ENCODE measurements at places on chromosomes 7 and 10. TPM values are rescaled to one million over a fixed set of nuclear protein-coding genes. Genes with fewer than 3 reads are reported as not detected.

DNA sequence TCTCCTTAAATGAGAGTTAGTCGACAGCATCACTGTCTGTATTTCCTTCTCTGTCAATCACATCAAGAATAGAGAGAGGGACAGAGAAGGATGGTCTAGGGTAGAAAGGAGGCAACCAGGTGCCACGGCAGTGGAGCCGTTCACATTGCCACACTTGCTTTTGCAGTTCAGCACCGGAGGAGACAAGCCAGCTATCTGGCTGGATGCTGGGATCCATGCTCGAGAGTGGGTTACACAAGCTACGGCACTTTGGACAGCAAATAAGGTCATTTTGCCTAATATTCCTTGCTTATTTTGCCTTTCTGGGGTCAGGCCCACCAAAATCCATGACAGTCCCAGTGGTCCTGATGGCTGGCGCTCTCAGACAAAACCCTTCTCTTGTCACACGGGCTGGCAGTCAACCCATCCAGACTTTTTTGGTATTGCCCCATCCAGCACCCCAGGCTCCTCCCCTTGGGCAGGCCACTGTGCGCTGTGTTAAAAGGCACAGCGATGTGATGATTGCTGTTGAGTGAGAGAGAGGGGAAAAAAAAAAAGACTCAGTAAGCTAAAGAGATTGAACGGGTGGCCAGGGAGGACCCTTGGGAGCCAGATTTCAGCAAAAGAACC, 8.4 kb downstream of the CPA2 start:
- peak overlapping the region; percentile 14 for H3K27ac ChIP-seq
- H3K36me3 ChIP-seq = no peaks in the 10 kb centered on the region
- no peak for DNase-seq
- peaks cover 21% of the 10 kb centered on the region for H3K4me1 ChIP-seq

Gene CEP55
- total RNA-seq = 52.0 TPM

DNA sequence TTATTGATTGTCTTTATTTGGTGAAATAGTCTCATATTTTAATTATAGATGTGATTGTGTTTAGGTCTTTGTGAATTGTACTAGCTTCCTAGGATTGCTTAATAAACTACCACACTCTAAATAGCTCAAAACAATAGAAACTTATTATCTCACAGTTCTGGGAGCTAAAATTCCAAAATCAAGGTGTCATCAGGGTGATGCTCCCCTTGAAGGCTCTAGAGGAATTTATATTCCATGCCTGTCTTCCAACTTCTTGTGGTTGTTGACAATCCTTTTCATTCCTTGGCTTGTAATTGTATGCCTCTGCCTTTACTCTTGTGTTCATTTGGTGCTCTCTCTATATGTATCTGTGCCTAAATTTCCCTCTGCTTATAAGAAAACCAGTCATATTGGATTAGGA, 155.3 kb upstream of the AKR1E2 start:
- H3K4me3 ChIP-seq = no peak overlapping the region
- H3K4me1 ChIP-seq = no peaks in the 10 kb centered on the region
- no peak overlapping the region for H3K27ac ChIP-seq
- no peaks in the 10 kb centered on the region for H3K36me3 ChIP-seq
- no peak for DNase-seq

DNA sequence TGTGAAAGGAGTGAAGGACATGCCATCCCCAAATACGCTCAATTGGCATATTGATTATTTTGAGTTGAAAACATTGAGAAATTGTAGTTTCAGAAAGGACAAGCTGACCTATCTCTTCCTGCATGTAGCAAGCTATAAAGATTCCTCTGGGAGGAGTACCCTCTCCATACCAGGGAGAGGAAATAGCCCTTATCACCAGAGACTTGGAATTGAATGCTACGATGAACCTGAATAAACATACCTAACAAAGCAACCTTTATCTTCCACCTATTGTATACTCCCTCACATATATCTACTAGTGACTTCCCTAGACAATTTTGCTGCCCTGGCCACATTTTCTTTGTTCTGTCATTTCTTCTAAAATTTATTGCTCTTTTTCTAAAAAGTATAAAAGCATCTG, 150.2 kb upstream of the EEPD1 start:
- no peak overlapping the region for H3K27ac ChIP-seq
- H3K4me1 ChIP-seq = peaks cover 6% of the 10 kb centered on the region
- H3K4me3 ChIP-seq = no peak overlapping the region
- H3K27me3 ChIP-seq = peaks cover 3% of the 10 kb centered on the region
- DNase-seq = no peak

DNA sequence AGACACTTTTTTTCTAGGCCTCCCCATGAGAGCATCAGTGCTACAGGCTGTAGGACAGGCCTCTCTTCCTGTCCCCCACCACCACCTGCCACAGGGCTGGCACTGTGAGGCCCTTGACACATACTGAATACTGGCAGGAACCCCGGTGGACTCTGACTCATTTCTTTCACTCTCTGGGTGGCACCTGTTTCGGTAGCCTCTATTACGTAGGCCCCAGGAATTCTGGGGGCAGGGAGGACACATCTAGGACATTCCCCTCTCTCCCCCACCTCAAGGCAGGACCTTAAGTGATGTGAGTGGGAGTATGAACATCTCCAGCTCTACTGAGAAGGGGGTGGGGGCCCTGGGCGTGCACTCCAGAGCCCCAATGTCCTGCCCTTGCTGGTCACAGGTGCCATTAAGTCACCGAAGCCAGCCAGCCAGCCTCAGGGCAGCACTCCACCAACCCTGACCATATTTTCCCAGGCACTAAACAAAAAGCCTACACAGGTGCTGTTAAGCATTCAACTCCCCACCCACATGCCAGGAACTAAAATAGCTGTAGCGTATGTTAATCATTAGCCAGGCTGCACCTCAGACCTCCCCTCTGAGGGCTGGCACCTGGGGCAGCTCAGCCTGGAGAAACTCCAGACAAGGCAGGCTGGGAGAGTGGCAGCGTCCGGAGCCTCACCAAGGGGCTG, 8.9 kb downstream of the ANXA11 start:
- H3K27me3 ChIP-seq = no peaks in the 10 kb centered on the region
- peaks cover 65% of the 10 kb centered on the region for H3K36me3 ChIP-seq
- peak; percentile 75 for DNase-seq
- peaks cover 71% of the 10 kb centered on the region for H3K4me1 ChIP-seq
- H3K27ac ChIP-seq = peak overlapping the region; percentile 75

DNA sequence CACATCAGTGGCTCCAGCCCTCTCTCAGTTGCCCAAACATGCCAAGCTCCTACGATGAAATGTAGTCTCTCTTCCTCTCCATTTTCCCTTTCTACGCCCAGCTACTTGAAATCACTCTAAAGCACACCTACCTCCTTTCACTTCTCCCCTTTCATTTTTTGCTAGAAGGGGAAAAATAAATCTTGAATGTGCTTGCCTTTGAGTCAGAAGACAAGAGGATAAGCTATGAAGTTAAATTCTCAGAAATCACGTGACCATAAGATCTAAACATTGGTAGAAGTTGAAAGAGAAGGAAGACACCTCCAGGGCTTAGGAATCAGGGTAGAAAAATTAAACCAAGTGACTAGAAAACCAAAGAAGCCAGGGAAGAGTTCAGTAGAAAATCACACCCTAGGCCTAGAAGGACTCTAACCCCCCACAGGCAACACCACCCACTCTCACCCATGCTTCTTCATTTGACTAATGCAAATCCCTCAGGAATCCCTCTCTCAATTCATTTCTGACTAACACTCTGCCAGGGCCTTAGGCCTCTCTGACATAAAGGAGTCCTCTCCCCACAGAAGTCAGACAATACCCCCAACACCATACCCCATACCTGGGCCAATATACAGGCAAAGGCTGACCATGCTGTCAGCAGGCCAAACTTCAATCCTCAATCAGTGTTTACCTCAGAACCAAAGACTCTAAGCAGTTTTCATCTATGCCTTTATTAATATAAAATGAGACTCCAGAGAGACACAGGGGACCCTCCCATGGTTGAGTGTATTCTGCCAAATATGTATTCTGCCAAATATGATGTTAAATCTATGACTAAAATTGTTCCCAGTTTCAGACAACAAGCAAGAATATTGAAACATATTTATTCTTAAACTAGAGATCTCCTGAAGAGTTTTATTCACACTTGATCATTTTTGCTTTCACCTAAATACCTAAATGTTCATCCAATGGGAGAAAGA, 84.8 kb downstream of the ELMO1 start:
- H3K36me3 ChIP-seq = peaks cover 29% of the 10 kb centered on the region
- H3K4me1 ChIP-seq = peaks cover 78% of the 10 kb centered on the region
- H3K27me3 ChIP-seq = no peaks in the 10 kb centered on the region
- DNase-seq = no peak

DNA sequence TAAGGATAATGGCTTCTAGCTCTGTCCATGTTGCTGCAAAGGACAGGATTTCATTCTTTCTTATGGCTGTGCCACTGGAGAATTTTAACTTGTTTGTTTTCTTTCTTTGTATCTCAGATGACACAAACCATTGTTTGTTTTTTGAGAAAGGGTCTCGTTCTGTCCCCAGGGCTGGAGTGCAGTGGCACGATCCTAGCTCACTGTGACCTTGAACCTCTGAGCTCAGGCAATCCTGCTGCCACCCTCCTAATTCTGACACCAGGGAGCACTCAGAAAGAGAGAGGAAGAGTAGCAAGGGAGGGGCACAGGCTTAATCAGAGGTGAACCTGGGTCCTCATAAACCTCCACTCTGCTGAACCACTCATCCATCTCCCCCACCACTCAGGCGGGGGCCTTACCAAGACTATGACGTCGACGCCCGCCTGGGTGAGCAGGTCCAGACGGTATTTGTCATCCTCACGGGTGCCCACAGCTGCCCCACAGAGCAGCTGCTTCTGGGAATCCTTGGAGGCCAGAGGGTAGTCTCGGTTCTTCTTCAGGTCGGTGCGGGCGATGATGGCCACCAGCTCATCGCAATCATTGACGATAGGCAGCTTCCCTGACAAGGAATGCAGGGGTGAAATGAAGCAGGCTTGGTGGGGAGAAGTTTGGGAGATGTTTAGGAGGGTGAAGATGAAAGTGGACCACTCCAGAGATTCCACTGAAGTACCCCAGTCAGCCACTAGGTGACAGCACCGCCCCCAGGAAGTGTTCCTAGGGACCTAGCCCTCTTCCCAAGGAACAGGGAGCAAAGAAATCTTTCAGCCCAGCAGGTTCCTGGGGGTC, 11.6 kb downstream of the IMPDH1 start:
- DNase-seq = no peak
- no peaks in the 10 kb centered on the region for H3K27me3 ChIP-seq
- H3K4me3 ChIP-seq = no peak overlapping the region
- peaks cover 6% of the 10 kb centered on the region for H3K4me1 ChIP-seq
- H3K36me3 ChIP-seq = peaks cover 9% of the 10 kb centered on the region

DNA sequence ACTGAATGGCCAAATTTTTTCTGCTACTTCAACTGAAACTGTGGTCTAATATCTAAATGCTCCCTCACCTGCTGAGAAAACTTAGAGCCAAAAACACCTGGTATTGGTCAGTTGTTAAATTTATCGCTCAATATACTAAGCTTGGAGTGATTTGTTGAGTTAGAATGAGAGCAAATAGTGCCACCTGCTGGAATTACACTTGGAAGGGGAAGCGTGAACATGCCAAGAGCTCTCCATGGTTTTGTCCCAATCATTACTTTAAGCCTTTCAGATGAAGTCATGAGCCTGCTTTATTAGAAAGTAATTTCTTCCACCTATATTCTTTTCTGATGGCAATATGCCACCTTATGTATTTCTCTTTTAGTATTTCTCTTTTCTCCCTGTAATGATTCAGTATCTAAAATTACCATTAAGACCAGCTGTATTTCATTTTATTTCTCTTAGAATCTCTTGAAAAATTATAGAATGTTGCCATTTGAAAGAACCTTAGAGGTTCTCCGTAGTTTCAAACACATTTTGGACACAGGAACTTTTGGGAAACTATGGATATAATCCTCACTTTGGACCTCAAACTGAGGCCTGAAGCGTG, 447.8 kb upstream of the C7orf33 start:
- no peak for DNase-seq
- H3K4me1 ChIP-seq = no peaks in the 10 kb centered on the region
- H3K36me3 ChIP-seq = no peaks in the 10 kb centered on the region
- H3K4me3 ChIP-seq = no peak overlapping the region
- no peak overlapping the region for H3K27ac ChIP-seq

Gene TDRD1
- total RNA-seq = 0.21 TPM

Gene NUTM2E
- total RNA-seq = not detected

GRCh38 chr10:15367296-15368085, 3.6 kb downstream of the FAM171A1 start:
- no peaks in the 10 kb centered on the region for H3K4me1 ChIP-seq
- DNase-seq = no peak
- no peak overlapping the region for H3K4me3 ChIP-seq
- no peaks in the 10 kb centered on the region for H3K36me3 ChIP-seq

Gene LRRN3
- total RNA-seq = 89.3 TPM

- peaks cover 3% of the 10 kb centered on the region for H3K27me3 ChIP-seq
- no peaks in the 10 kb centered on the region for H3K36me3 ChIP-seq
- H3K4me1 ChIP-seq = no peaks in the 10 kb centered on the region
- no peak overlapping the region for H3K27ac ChIP-seq
- DNase-seq = no peak
Measured at GRCh38 chr7:110058401-110058800, 1032.5 kb upstream of the LRRN3 start.

Gene CAMK1D
- 15.4 TPM for total RNA-seq

Gene LHFPL3
- total RNA-seq = not detected

- no peak for DNase-seq
- H3K27ac ChIP-seq = no peak overlapping the region
- H3K36me3 ChIP-seq = no peaks in the 10 kb centered on the region
- H3K27me3 ChIP-seq = peaks cover 99% of the 10 kb centered on the region
- H3K4me3 ChIP-seq = no peak overlapping the region
- peaks cover 29% of the 10 kb centered on the region for H3K4me1 ChIP-seq
Measured at GRCh38 chr10:100736809-100737354, 8.5 kb upstream of the PAX2 start.

All from activated naive CD8-positive, alpha-beta T cell treated with anti-CD3 and anti-CD28 coated beads for 36 hours (primary cell).